ENCODE measurements at places on chromosomes 5 and 9. TPM values are rescaled to one million over a fixed set of nuclear protein-coding genes. Genes with fewer than 3 reads are reported as not detected.

Gene LMX1B
- 3.9 TPM for total RNA-seq

Gene FUT7
- not detected for total RNA-seq

Gene CCNO
- 10.6 TPM for total RNA-seq

Gene IFNA2
- total RNA-seq, result not detected

Gene ANKRD20A1
- total RNA-seq, result 0.10 TPM

Gene FGF1
- total RNA-seq, result 0.65 TPM

DNA sequence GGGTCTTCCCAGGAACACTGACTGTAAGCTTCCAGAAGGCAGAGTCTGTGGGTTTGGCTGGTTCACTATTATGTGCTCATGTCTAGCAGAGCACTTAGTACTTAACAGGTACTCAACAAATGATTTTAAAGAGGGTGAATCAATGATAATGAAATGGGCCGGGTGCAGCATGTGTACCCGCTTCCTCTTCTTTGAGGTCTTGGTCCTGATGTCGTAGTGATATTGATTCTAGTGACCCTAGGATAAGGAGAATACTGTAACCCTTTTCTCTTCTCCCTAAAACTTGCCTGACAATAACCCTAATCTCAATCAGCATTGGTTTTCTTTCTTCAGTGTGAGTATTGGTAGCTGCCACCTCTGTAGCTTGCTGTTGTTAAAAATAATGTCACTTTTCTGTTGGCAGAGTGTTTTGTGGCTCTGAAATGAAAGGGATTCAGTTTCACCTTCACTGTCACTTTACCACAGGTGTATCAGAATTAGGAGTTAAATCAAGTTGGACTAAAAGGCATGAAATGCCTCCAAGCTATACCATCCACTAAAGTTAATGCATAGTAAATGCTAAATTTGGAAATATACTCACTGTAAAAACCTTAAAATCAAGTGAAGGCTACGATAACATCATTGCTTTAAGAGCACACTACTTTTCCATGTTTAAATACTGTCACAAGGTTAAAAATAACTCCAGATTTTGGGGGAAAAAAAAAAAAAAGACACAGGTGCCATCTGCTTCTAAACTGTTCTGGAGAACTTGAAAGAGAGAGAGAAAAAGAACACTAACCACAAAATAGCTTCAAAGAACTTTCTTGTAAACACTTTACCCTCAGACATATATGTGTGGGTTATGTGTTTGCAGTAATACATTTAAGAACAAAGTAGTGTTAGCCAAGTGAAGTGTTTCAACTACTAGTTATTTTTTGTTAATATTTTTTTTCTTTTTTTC is 6.0 kb downstream of the CAMK4 start:
- no peak for DNase-seq

GRCh38 chr9:107242073-107243030 is 40.7 kb upstream of the RAD23B start:
- DNase-seq, result no peak

DNA sequence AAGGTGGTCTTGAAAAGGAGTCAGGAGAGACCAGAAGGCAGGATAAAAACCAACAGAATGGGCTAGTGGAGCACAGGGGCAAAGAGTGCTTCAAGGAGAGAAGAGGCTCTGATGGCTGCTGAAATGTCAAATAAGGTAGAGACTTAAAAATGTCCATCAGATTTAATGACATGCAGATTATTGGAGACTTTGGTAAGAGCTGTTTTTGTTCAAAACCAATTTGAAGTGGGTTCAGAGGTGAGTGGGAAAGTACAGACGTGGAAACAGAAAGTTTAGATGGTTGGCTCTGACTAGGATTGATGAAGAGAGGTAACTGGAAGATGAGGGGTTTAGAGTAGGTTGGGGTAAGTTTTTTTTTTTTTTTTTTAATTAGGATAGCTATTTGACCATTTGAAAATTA is 14.1 kb downstream of the SLC25A46 start:
- no peak for DNase-seq

GRCh38 chr5:31329715-31330114 is 136.2 kb downstream of the CDH6 start:
- DNase-seq, result no peak

DNA sequence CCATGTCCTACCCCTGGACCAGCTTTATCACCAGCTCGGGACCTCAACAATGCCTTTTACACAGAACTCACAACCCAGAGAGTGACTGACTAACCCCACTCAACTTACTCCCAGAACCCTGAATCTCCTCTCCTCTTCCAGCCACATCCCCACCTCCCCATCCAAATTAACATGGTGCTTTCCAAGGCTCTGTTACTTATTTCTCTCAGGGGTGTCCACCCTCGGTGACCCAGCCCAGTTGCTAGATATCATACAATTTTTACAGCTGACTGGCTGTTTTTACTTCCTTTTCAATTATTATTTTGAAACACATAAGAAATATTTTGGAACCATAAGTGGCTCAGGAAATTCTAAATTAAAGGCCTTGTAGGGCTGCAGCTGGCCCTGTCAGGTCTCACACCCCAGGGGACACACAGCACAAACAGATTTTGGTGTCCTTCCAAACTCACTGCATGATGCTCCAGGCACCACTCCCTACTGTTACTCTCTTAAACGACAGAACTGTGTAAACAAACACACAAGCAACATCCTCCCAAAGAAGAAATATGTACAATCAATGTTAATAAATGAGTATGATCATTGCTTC is 180.6 kb downstream of the ADAMTS12 start:
- DNase-seq, result no peak

GRCh38 chr9:95055851-95056551 is 261.5 kb downstream of the FANCC start:
- no peak for DNase-seq

- peak; percentile 71 for DNase-seq
Measured at GRCh38 chr5:54834121-54834842, 151.1 kb downstream of the ESM1 start.

GRCh38 chr9:3434594-3434993 is 91.2 kb downstream of the RFX3 start:
- DNase-seq, result peak; percentile 91

GRCh38 chr5:139971202-139971725 is 71.8 kb downstream of the NRG2 start:
- DNase-seq, result no peak
